ENCODE measurements at places on chromosomes 1 and 21. TPM values are rescaled to one million over a fixed set of nuclear protein-coding genes. Genes with fewer than 3 reads are reported as not detected.

LIN28A gene
- not detected for total RNA-seq

IGFN1 gene
- not detected for total RNA-seq

DFFB gene
- 12.7 TPM for total RNA-seq

VANGL2 gene
- not detected for total RNA-seq

RIPPLY3 gene
- total RNA-seq: not detected

LRRC39 gene
- total RNA-seq: 0.64 TPM

STX12 gene
- total RNA-seq: 24.5 TPM

NEGR1 gene
- total RNA-seq: not detected

CLCA4 gene
- not detected for total RNA-seq

CDC42BPA gene
- 8.8 TPM for total RNA-seq

E2F2 gene
- total RNA-seq: 87.7 TPM

GPATCH2 gene
- total RNA-seq: 12.3 TPM

IGSF21 gene
- total RNA-seq: not detected

CD160 gene
- 0.25 TPM for total RNA-seq

A3GALT2 gene
- total RNA-seq: not detected

RYR2 gene
- total RNA-seq: 0.45 TPM

TAS1R1 gene
- not detected for total RNA-seq

TTC39A gene
- total RNA-seq: not detected

CDKN2C gene
- total RNA-seq: 43.5 TPM

DENND1B gene
- total RNA-seq: 55.9 TPM

BARHL2 gene
- total RNA-seq: not detected

SLC30A10 gene
- total RNA-seq: not detected

BNIPL gene
- 1.5 TPM for total RNA-seq

TNNI3K gene
- total RNA-seq: not detected

HEYL gene
- total RNA-seq: 0.14 TPM

SPATC1L gene
- 9.4 TPM for total RNA-seq

MCM3AP gene
- total RNA-seq: 118 TPM

CASZ1 gene
- 7.7 TPM for total RNA-seq

OR2T29 gene
- not detected for total RNA-seq

AGBL4 gene
- total RNA-seq: not detected

RHBDL2 gene
- total RNA-seq: not detected

Data from T-helper 2 cell treated with Interferon-gamma antibody and Interleukin-4, amounts not matched to agents 100 ng/mL and 5 ng/mL, for 36 hours (primary cell).